ENCODE measurements at places on chromosomes 6 and 20. TPM values are rescaled to one million over a fixed set of nuclear protein-coding genes. Genes with fewer than 3 reads are reported as not detected.

Gene COL9A3
- total RNA-seq: 0.46 TPM

Gene OR2J3
- total RNA-seq: not detected

Gene GSTA2
- not detected for total RNA-seq

Gene MEI4
- total RNA-seq: not detected

Measured in activated T-cell treated with anti-CD3 and anti-CD28 coated beads, Interleukin-2, amount 50 U/mL, for 72 hours (primary cell).